Right forelimb (tissue), 1 donor: ENCODE measurements at places on chromosomes 3 and 15.

DNA sequence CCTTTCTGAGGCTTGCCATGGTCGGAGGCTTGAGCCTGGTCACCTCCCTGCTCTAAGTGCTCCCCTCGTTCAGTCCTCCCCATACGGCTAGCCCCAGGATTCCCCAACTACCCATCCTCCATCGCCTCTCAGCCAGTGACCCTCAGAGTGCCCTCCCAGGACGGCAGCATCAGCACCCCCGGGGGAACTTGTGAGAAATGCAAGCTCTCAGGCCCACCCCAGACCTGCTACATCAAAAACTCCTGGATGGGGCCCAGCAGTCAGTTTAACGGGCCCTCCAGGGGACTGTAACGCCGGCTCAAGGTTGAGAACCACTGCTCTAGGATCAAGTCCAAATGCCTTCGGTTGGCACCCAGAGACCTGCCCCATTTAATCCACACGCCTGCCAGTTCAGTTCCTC is 6.9 kb downstream of the ADAMTS17 start:
- no peak for DNase-seq

- no peak for DNase-seq
Observed at GRCh38 chr3:183768114-183768513, 57.3 kb downstream of the MAP6D1 start.

GRCh38 chr3:114884213-114884923 is 262.7 kb downstream of the ZBTB20 start:
- DNase-seq = no peak

DNA sequence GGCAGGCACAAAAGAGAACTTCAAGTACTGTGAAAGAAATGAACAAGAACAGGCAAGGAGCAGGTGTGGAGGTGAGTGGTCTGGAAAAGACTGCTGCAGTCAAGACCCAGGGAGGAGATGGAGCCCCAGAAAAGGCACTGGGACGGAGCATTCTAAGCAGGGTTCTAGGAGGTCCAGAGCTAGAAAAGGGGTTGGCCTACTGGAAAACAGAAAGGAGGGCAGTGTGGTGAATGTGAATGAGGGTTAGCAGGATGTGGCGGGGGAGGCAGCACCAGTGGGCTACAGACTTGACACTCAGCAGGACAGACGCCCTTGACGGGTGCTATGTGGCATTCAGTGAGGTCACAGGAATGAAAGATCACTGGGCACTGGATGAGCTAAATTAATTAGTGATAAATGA is 75.7 kb downstream of the SENP2 start:
- DNase-seq = no peak

GRCh38 chr3:55161231-55161630 is 233.4 kb upstream of the LRTM1 start:
- no peak for DNase-seq

- DNase-seq = peak; percentile 51
Observed at GRCh38 chr15:98160236-98160635, 199.7 kb downstream of the ARRDC4 start.

DNA sequence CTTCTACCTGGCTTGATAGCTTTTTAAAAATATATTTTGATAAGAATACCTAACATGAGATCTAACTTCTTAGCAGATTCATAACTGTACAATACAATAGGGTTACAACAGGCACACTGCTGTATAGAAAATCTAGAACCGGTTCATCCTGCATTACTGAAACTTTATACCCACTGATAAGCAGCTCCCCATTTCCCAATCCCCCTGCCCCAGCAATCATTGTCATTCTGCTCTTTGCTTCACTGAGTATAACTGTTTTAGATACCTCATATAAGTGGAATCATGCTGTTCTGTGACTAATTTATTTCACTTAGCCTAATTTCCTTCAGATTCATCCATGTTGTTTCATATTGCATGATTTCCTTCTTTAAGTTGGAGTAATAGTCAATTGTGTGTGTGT is 906.0 kb downstream of the GBE1 start:
- no peak for DNase-seq

- DNase-seq = no peak
Observed at GRCh38 chr15:31324806-31325594, 1.6 kb upstream of the KLF13 start.

GRCh38 chr3:43659250-43659880 is 31.4 kb upstream of the ABHD5 start:
- DNase-seq = no peak

GRCh38 chr3:181613813-181614212 is 97.9 kb upstream of the SOX2 start:
- DNase-seq = no peak

GRCh38 chr3:50371133-50371685 is 11.9 kb upstream of the TMEM115 start:
- no peak for DNase-seq

- DNase-seq = no peak
Observed at GRCh38 chr3:112132975-112133448, at the start of gene GCSAM. Gene GCSAM (minus strand): TSS chr3:112133248. CDS start chr3:112133120, 128 bp downstream.

GRCh38 chr3:157527131-157527881 is 24.1 kb upstream of the VEPH1 start:
- no peak for DNase-seq

- DNase-seq = no peak
Observed at GRCh38 chr15:75210811-75211230, 9.1 kb downstream of the C15orf39 start.

DNA sequence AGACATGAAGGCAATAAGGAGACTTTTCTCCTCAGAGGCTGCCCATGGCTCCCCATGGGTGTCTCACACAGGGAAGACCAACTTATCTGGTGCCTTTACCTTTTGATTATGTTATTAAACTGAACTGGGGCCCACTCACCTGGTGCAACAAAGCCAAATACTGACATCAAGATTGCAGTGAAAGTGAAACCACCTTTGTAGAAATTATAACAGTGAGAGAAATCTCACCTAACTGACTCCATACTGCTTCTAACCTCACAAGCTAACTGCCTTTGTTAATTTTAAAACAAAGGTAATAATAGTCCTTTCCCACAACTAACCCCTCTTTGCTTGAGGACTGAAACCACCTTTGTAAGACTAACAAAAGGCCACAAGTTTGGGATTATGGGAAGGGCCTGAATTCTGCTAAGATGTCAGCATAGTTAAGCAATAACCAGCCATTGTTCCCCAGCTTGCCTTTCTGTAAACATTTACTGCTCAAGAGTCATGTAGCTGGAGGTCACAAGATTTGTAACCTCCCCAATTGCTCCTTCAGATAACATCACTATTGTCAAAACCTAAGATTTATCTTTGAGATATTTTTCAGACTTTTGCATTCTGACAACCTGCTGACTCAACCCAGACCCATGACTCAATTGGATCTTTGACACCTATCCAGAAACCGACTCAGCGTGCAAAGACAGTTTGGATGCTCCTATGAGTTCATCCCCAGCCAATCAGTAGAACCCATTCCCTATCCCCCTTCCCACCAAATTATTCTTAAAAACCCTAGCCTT is 420.3 kb upstream of the CFAP20DC start:
- no peak for DNase-seq

DNA sequence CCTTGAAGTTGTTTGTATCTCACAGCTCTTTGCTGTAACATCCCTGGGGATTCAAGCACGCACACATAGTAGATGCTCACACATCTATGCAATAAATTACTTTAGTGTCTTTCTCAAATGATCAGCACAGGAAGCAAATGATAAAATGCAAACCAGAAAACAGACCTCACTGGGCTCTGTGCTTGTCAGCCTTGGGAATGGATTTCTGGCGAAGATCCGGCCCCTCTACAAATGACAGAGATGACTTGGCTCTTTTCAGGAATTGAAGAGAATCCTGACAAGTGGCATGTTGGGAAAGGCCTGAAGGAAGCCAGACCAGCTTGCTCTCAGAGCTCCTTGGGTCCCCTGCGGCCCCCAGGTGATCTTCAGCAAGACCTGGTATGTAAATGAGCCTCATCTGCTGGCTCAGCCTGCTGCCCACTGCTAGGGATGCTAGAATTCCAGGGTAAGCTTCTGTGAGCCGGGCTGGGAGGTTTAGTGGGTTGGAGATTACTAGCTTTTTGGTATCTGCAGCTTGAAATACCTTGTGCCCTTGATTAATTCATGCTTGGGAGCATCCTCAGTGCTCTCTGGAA is 54.1 kb downstream of the LPP start:
- DNase-seq = no peak

DNA sequence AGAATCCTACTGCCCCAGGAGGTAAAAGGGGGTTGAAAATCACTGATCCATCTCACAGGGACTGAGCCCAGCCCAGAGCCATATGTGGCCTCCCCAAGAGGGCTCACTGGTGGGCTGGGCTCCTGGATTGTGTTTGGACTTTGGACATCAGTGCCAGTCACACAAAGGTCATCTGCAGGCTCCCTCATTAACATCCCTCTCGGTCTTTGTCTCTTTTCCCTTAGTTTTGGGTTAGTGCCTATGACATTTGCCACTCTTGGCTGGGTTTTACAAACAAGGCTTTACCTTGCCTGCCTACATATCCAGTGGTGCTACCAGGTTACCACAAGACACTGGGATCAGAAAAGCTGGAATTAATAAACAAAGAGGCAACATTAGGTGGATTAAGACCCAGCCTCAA is 27.9 kb downstream of the IFT122 start:
- DNase-seq = no peak

- DNase-seq = no peak
Observed at GRCh38 chr3:47961815-47962606, 54.2 kb downstream of the MAP4 start.

- DNase-seq = no peak
Observed at GRCh38 chr15:60340207-60340921, 57.4 kb downstream of the ANXA2 start.

GRCh38 chr3:126153695-126154360 is 26.6 kb downstream of the ALDH1L1 start:
- DNase-seq = peak; percentile 16

DNA sequence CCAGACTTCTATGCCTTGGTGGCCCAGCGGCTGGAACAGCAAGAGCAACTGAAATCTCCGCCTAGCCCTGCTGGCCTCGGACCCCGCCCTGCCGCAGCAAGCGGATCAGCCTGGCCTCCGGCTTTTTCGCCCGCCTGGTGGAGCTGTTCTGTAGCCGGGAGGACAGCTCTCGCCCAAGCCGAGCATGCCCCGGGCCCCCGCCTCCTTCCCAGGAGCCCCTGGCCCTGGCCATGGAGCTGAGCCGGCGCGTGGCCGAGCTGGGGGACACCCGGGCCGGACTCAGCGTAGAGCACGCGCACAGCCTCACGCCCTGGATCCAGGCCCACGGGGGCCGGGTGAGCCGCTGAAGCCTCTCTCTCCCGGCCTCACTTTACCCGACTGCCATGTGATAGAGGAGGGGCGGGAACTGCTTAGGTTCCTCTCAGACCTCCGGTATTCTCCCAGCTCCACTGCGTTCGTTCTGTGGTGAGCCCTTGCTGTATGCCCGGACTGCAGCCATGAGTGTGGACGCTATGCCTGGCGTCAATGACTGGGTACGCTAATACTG is 24.1 kb upstream of the MRPL3 start:
- DNase-seq = peak; percentile 80

DNA sequence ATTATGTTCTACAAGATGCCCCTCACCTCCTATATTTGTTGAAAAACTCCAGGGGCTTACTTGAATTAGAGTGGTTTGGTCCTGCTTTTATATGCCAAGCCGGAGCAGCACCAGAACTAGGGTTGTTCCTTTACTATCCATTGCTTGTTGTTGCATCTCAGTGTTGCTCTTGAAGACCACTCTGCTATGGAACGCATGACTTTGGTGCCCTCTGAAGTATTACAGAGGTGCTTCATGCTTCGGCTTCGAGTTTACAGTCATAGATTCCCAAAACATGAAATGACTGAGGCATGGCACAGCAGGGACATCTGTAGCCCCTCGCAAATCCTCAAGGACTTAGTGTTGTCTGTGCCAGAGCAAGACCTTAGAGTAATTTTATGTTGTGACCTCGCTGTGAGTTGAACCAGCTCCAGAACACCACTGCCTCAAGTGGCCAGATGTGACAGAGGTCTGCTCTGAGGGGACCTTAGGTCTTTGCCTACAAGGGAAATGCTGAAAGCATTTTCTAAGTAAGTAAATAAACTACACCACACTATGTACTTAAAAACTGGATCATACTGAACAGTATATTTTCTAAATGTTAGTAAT is 67.2 kb upstream of the SIAH2 start:
- no peak for DNase-seq
